ENCODE measurements at places on chromosomes 3 and 15.

DNA sequence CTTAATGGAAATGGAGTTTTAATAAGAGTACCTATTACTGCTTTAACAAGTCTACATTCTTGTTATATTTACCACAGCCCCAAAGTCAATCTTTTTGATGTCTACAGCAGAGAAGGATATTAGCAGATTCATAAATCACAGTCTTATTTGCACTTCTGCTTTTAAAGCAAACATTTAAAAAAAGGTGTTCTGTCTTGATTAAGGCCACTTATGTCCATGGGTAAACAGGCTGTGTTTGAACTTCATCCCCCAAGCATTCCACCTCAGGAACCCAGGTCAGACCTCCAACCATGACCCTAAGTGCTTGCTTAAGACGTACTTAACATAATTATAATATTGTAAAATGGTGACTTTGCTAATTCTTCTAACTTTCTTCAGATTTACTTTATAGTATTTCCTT lies 113.4 kb downstream of the CMSS1 start:
- no peak for DNase-seq

- DNase-seq, result no peak
Observed at GRCh38 chr3:23834082-23834870, 28.5 kb downstream of the UBE2E1 start.

DNA sequence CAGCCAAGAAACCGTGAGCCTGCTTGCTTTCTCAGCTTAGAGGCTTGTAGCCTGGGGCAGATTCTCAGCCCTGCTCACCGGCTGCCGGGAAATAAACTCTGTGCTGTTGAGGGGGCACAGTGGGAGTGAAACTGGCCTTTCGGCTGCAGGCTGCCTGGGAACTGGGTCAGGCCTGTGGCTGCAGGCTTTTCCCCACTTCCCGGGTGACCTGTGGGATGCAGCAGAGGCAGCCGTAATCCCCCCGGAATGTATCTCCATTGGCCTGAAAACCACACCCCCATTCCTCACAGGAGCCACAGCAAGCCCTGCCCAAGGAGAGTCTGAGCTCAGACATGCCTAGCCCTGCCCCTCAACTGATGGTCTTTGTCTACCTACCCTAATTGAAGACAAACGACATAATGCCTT lies 110.9 kb downstream of the STXBP5L start:
- DNase-seq, result no peak

DNA sequence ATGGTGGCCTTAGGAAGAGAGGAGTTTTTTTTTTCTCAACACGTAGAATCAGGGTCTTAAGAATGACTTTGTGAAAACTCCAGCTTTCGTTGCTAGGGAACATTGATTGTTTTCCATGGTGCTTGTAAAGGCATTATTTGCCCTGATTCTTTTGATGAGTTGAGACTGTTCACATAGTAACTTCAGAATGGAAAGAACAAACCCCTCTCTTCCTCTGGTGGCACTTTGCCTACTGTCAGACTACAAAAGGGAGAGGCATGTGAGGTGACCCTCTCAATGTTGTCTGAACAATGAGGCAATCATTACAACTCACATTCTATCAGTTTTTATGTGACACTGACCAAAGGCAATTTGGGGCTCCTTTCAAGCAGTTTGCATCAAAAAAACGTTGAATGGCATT lies 477.8 kb downstream of the FGF12 start:
- DNase-seq, result no peak

- DNase-seq, result no peak
Observed at GRCh38 chr3:177228601-177229190, 31.4 kb upstream of the TBL1XR1 start.

DNA sequence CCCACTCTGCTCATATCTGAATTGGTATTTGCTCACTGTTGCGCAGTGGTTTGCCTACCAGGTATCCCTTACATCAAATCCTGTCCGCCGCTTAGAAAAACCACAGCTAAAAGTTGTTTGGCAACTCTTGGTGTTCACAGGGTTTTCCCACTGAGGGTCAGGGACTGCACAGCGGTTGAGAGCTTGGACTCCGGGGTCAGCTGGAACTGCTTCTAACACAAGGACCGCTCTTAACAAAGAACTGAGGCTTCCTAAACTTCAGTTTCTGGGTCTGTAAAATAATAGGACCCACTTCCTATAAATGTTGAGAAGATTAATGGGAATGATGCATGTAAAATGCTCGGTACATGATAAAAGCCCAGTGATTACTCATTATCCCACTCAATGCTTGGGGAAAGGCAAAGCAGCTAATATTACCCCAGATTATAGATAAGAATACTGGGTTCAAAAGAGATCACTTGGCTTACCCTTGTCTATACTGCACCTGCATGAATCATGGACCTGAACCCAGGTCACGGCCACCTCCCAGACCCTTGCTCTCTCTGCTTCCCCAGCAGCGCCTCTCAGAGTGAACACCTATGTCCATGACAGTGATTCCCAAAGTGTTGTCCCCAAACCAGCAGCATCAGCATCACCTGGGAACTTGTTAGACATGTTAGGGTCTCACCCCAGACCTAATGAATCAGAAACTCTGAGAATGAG lies 36.1 kb downstream of the LIPC start:
- DNase-seq, result no peak

DNA sequence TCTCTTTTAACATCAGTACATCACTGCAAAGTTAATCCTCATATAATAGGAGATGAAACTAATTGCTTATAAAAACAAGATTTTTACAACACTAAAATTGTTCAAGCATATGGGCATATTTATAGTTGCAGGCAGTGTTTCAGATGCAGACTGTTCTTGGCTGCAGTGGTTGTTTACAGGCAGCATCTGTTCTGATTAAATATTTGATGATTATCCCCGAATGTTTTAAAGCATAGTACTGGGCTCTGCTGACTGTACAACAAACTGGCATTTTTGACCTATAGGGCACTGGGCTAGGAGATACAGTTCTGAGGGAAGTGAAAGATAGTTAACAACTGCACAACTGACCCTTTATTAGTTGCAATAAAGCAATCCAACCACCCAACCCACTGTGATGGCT lies 113.6 kb downstream of the UBE3A start:
- DNase-seq, result no peak

DNA sequence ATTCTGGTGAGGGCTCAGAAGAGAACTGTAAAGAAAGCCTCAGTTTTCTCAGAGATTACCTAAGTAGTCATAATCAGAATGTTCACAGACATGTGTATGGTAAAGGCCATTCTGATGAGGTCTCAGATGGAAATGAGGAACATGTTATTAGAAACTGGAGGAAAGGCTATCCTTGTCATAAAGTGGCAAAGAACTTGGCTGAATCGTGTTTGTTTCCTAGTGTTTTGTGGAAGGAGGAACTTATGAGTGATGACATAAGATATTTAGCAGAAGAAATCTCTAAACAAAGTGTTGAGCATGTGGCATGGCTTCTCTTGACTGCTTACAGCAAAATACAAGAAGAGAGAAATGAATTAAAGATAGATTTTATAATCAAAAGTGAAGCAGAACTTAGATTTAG lies 12.8 kb upstream of the KLHL40 start:
- peak; percentile 94 for DNase-seq

DNA sequence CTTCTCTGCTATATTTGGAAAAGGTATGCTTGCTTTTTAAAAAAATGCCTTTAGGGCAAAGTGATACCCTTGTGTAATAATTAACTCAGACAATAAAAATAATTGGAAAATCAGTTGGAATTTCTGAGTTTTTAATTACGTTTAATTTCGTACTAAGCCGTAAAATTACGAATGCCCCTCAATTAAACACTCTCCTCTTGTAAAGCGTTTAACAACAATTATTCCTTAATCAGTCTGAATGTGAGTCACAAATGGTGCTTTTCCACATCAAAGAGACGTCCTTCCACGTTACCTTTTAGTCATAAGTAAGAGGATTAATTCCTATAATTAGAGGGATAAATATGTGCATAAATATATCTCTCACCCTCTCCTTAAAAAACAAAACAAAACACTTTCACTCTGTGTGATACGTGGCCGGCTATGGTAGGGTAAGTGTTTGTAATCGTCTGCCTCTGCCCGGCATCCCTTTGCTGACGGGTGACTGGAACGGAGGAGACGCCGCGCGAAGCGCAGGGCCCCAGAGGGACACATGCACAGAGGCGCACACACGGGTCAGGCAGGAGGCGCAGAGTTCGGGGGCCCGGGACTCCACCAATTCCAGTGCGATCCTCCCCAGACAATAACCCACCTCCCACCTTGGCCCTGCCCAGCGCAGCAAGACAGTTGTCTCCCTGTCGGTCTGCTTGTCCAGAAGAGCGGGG lies 9.7 kb upstream of the MEIS2 start:
- no peak for DNase-seq

DNA sequence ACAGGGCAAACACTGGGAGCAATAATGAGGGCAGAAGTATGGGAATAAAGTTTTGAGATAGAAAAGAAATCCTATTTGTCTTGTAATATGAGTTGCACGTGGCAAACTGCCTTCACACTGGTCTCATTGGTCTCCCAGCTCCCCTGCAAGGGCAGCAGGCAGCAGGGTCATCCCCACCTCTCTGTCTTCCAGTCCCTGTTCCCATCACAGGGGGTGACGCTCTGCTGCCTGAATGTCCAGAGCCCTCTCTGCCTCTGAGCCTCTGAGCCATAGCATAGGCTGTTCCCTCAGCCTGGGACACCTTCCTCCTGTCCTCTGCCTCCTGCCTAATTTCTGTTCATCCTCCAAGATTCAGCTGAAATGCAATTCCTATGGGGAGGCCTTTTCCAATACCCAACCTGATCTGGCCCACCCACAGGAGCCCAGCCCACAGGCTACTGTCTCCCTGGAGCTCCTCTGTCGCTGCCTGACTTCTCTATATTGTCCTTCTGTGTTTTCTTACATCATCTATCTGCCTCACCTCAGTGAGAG lies 12.1 kb upstream of the SKOR1 start:
- no peak for DNase-seq

GRCh38 chr3:70090322-70090913 lies 90.9 kb downstream of the SAMMSON start:
- no peak for DNase-seq

- DNase-seq, result no peak
Observed at GRCh38 chr15:31293655-31294054, 33.0 kb upstream of the KLF13 start.

GRCh38 chr3:123158330-123158729 lies 43.4 kb upstream of the SEC22A start:
- DNase-seq, result no peak

- DNase-seq, result no peak
Observed at GRCh38 chr3:38536671-38537070, 40.5 kb downstream of the EXOG start.

- no peak for DNase-seq
Observed at GRCh38 chr3:173510565-173510964, 113.0 kb downstream of the NLGN1 start.

DNA sequence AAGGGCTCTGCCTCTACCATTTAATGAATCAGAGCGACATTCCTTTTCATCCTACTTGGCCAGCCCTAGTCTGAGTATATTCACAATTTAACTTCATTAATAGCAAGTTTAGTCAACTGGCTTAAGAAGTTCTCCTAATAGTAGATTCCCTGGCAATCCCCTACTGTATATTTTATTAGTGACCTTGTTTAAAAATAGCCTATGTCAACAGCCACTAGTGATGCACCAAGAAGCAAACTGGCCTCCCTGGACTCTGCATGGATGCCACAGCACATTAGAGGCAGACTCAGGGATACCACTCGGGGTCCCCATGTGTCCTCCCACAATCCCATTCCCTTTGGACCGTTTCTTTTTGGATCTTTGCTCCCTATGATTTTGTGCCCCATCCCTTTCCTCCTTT lies 83.6 kb downstream of the THSD4 start:
- DNase-seq, result no peak

GRCh38 chr15:43316016-43316970 lies 14.1 kb downstream of the LCMT2 start:
- DNase-seq, result no peak

GRCh38 chr3:146189519-146190173 lies 28.7 kb upstream of the PLOD2 start:
- DNase-seq, result peak; percentile 40

GRCh38 chr15:71136159-71136783 lies 21.0 kb downstream of the THSD4 start:
- DNase-seq, result no peak

DNA sequence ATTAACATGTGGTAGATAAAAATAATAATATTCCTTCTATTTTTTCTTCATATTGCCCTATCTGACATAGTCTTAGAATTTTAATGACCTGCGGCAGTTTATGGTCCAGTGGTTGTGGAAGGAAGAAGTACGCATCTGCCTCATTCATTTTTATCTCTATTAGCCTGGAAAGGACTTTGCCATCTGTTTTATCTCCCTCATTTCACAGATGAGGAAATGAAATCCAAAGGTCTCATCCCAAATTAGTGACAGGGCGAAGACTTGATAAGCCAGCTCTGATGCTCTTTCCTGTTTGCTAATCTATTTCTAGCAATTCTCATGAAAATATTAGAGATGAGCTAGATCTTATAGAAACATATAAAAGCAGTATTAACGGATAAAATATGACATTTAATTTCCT lies 113.3 kb downstream of the KLHL25 start:
- no peak for DNase-seq

- peak; percentile 83 for DNase-seq
Observed at GRCh38 chr3:69320871-69321271, 65.0 kb downstream of the FRMD4B start.

DNA sequence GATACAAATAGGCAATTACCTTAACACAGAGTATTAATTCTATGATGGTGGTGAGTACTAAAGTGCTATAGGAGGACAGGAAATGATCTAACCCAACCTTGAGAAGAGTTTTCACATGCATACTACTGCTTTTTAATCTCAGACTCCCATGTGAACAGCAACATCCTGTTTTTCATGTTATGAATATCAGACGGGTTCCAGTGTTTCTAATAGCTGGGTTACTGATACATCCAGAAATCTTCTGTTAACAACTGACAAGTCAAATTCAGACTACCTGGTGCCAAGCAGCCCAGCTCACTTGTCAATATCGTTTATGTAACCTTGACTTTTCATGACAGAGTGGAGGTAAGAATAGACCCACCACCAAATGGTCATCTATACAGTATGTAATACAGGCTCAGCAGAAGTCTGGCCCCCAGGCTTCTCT lies 220.2 kb upstream of the COL8A1 start:
- DNase-seq, result no peak

- DNase-seq, result no peak
Observed at GRCh38 chr3:64306745-64307144, 81.5 kb upstream of the PRICKLE2 start.

DNA sequence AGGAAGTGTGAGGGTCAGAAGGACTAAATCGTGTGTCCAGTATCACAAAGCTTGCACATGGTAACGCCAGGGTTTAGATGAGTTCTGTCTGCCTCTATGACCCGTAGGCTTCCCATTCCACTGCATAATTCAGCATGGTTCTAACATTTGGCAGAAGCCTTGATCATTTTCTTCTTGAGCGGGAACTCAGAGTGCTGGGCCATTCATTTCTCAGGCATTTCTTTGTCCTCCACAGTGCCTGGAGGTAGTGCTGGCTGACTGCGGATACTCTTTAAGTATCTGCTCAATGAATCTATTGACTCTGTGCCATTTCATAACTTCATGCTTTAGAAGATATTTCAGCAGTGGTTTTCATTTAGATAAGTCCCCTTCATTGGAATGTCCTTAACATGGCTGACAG lies 370.2 kb downstream of the EPHB1 start:
- DNase-seq, result no peak

All from inflammatory macrophage (primary cell).